ENCODE measurements at places on chromosomes 6 and 20.

- peak; percentile 95 for DNase-seq
Observed at GRCh38 chr20:34525709-34526416, 9.6 kb downstream of the DYNLRB1 start.

GRCh38 chr6:110188791-110189190 lies 8.6 kb downstream of the CDC40 start:
- DNase-seq = no peak

- DNase-seq = no peak
Observed at GRCh38 chr20:12528591-12529041, 480.2 kb upstream of the SPTLC3 start.

- DNase-seq = no peak
Observed at GRCh38 chr6:133807501-133807900, 81.4 kb upstream of the TCF21 start.

DNA sequence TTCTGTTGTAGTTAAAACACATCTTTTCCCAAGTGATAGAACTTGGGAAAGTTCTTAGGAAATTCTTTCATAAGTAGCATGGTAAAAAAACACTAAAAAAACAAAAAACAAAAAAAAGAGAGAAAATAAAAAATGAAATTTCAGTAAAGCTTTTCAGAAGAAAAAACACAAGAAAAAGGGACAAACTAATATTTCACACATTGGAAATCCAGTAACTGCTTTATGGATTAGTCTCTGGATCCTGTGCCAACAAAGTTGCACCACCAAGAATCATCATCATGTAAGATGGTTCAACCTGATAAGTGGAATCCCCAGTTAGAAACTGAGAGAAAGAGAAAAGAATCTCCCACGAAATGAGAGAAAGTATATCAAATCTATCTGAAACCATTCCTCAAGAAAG lies 144.2 kb downstream of the GMDS start:
- no peak for DNase-seq
